Amygdala (tissue), 56 donors: ENCODE measurements at places on chromosomes 1 and 21.

- DNase-seq, result no peak
Observed at GRCh38 chr1:5737081-5737480, 255.1 kb downstream of the NPHP4 start.

- peak; percentile 37 for DNase-seq
Observed at GRCh38 chr1:43565600-43566360, 35.1 kb downstream of the PTPRF start.

GRCh38 chr1:46718340-46718726 lies 581 bp downstream of the EFCAB14 start:
- DNase-seq, result no peak

DNA sequence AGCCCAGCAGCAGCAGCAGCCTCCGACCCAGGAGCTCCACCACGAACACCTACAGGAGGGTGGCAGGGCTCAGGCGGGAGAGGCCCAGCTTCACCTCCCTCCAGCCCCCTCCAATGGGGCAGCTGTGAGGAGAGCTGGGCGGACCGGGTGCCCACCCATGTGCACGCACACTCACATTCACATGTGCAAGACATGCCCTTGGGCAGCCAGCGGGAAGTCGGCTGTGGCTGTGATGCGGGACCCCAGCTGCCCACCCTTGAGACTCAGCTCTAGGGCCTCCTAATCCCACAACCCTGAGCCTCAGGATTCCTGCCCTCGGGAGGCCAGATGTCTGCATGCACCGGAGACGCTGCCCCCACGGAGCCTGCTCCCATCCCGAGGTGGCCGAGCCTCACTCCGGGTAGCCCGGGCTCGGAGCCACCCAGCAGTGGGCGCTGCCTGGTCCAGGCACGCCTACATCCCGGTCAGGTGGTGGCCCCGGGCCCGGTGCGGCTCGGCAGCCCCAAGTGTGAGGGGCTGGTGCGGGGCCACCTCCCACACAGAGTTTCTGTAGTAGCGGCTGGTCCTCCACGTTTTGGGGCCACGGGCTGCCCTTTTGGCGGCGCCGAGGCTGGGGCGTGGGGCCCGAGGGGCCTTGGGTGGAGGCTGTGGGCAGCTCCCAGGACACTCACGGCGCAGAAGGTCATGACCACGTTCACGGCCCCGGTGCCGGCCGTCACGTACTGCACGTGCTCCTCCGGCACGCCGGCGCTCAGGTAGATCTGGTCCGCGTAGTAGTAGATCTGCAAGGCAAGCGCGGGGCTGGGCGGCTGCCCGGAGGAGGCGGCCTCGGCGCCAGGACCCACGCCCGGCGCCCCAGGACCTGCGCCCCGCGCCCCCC lies 12.9 kb upstream of the SLC2A7 start:
- no peak for DNase-seq

DNA sequence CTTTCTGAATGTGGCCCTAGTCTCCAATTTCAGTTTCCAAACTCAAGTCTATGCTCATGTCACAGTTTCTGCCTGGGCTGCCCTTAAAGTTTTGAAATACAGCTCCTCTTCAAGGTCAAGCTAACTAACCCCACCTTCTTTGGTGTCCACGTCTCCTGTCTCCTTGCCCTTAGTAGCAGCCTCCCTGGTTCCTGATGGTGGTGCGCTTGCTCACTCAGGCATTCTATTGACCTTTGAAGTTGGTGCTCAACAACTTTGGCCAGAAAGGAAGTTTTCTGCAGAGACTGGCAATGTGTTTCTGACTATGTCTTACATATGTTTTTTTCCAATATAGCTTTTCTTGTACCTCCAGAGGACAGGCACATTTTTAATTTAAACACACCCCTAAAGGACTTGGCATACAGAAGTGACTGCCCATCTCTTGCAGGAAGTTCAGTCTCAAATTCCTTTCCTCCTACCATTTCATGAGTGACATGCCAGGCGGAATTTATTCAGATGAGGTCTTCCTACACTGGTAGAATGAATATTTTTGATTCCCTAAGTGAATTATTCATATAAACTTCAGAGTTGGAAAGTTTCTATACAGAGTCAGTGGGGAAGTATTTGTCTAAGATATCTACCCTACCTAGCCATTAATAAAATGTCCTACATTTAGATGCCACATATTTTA lies 364.3 kb upstream of the USP24 start:
- DNase-seq, result no peak

DNA sequence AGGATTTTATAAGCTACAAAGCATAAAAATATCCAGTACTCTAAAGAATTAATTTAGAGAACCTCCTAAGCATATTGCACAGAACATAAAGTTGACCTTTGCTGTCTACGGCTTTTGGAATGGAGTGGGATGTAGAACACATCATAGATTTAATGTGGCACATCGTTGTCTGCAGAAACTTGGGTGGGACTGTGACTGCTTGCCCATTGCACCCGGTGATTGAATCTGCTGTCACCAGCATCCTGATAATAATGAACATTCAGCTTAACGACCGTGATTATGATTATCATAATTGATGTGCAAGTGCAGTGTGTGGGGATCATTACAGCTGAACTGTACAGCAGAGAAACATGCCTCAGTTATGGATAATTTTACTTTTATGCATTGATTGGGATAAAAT lies 181.9 kb downstream of the SPATA17 start:
- DNase-seq, result no peak

- DNase-seq, result no peak
Observed at GRCh38 chr21:17789069-17789468, 30.1 kb downstream of the C21orf91 start.

DNA sequence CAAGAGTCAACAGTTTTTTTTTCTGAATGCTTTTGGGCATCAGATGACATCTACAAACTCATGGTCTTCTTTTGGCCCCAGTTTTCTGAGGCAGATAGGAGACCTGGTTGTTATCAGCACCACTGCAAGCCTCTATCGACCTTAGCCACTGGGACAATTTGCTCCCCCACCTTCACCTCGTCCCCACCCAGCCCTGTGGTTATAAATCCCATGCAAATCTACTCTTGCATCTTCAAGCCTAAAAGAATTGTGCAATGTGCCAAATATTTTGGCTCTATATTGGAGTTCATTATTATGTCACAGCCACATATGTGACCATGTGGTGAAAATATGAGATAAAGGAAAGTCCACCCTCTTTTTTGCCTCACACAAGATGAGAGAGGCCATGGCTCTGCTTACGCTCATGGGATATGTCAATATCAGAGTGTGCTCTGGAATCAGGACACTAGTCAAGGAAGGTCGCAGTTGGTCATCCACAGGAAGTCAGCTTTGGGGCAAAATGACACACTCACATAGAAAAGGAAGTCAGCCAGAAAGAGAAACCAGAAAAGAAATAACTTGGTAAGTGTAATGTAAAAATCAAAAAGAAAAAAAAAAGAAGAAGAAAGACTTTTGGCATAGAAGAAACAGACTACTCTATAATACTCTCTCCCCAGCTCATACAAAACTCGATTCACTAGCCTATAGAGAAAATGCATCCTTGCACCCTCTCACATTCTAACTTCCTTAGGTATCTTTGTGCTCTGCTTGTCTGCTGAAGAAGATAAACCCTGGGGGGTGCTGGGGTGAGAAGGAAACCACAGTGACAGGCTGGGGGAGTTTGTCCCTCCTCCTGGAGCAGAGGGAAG lies 21.2 kb downstream of the SLC30A10 start:
- no peak for DNase-seq

- DNase-seq, result no peak
Observed at GRCh38 chr1:22117238-22117637, 25.7 kb downstream of the WNT4 start.

DNA sequence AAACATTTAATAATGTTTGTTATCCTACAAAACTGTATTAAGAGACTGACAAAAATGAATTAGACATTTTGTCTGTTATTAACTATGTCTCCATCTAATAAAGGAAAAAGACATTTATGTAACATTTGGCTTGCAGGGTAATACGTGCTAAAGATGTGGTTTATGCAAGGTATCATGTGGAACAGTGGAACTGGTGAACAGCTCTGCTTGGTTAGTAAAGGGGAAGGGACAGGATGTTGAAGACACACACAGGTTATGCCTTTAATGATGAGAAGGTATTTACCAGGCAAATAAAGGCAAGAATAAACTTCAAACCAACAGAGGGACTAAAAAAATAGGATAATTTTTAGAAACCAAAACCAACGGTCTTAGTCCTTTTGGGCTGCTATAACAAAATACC lies 93.1 kb downstream of the UCHL5 start:
- no peak for DNase-seq

DNA sequence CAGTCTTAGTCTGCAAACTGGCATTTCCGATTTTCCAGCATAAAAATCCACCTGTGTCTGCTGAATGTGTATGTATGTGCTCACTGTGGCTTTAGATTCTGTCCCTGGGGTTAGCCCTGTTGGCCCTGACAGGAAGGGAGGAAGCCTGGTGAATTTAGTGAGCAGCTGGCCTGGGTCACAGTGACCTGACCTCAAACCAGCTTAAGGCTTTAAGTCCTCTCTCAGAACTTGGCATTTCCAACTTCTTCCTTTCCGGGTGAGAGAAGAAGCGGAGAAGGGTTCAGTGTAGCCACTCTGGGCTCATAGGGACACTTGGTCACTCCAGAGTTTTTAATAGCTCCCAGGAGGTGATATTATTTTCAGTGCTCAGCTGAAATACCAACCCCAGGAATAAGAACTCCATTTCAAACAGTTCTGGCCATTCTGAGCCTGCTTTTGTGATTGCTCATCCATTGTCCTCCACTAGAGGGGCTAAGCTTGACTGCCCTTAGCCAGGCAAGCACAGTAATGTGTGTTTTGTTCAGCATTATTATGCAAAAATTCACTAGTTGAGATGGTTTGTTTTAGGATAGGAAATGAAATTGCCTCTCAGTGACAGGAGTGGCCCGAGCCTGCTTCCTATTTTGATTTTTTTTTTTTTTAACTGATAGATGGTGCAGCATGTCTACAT lies 2.5 kb upstream of the OLFML3 start:
- no peak for DNase-seq

DNA sequence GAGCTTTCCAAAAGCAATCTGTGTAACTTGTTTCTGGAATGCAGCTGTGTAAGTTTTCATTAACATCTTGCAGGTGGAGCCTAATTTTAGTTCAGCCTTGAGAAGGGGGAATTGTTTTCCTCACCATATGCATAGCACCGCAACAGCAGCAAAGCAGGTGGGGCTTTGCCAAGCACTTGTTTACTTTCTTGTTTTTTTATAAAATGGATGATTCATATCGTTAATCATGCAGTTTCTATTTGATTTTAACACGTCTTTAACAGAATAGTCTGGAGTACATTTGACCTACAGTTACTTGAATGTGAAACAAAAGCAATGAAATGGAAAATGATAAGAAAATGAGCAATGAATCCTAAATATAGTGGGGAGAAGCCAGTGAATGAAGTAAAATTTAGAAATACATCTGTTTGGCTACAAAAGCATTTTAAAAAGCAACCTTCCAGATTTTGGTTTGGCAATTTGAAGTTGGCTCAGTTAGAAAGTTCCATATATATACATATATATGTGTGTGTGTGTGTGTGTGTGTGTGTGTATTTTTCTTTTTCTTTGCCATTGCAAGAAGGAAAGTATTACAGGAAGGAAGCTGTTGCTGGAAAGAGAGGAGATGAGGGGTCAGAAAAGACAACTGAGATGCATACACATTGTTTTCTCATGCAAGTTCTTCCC lies 119.0 kb upstream of the ADGRL2 start:
- no peak for DNase-seq

DNA sequence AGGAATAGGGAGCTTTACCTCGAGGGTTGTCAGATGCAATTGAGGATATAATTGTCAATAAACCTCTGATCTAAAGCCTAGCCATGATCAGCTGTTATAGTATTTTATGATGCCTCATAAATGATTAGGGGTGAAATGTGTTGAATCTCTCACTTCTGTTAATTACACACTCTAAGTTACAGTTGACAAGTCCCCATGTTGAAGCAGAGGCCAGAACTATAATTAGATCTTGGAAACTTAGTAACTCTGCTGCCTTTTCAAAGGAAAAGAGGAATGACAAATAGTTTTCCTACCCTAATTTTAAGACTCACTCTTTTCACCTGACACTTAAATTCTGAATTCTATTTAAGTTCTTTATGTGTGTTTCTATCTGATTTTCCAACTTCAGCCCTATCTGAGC lies 33.8 kb downstream of the CCSAP start:
- DNase-seq, result no peak

DNA sequence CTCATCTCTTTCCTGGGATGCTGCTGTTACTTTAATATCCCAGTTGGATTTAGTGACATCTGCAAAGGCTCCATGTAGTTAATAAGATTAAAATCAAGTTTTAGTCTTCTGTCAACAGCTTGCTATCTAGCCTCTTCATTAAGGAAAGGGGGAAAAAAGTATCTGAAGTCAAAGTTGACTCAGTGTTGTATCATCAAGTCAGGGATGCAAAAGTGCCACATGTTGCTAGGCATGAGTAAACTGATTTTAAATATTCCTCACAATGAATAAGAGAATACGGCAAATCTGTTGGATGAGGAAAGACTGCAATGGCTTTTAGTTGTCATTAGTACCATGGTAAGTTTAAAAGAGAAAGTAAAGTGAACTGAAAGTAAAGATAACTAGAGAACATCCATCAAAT lies 383.2 kb upstream of the ZRANB2 start:
- DNase-seq, result no peak

- no peak for DNase-seq
Observed at GRCh38 chr1:29362116-29362515, 125.8 kb downstream of the PTPRU start.

DNA sequence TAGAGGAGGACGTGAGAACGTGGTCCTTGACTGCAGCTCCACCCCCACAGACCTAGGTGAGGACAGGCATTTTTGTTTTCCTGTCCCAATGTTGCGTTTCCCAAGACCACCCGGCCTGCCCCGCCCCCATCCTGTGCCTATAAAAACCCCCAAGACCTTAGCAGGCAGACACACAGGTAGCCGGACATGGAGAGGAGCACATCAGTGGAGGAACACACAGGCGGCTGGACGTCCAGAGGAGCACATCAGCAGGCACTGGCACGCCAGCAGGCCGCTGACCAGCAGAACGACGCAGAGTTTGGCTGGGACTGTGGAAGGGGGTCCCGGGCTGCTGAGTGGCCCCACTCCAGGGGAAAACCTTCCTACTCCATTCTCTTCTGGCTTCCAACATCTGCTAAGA lies 12.7 kb upstream of the HMGCL start:
- no peak for DNase-seq

- no peak for DNase-seq
Observed at GRCh38 chr1:70358921-70359564, 4.5 kb upstream of the ANKRD13C start.

DNA sequence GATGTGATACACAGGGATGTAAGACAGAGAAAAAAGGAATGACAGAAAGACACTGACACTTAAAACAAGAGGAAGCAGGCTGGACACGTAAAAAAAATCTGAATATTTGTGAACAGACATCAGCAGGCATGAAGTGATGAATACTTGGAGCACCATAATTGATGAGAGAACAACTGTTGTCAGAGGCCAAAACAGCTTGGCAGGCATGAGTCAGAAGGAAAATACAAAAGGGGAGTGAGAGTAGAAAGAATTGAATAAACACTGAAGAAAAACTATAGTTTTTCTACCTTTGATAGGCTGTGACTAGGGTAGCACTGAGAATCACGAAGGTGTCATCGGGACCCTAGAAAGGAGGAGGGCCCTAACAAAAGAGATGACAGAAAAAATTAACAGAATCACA lies 21.6 kb upstream of the GUCA2A start:
- DNase-seq, result no peak

GRCh38 chr1:172851856-172852255 lies 193.0 kb downstream of the FASLG start:
- DNase-seq, result no peak
